Hypothalamus (tissue), 51 donors: ENCODE measurements at places on chromosomes 6 and 20.

- DNase-seq: no peak
Observed at GRCh38 chr6:4350567-4351519, 215.5 kb upstream of the ECI2 start.

DNA sequence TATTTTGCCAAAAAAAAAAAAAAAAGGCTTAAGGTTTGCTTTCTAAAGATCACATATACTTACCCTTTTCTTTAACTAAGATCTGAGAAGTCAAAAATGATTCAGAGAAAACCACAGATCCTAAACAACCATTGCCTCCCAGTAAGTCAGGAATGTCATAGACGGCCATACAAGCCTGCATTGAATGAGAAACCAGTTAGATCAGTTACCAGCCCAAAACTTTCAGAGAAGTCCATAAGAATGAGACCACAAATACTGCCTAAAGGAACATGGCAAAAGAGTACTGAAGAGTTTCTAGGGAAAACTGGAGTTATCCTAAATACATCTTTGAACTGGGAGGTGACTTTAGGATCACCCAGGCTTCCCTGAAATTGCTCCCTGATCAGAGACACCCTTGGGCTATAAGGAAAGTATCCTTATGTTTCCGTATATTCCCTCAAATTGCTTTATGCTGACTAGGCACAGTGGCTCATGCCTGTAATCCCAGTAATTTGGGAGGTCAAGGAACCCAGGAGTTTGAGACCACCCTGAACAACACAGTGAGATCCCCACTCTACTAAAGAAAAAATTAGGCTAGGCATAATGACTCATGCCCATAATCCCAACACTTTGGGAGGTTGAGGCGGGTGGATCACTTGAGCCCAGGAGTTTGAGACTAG lies 79.4 kb upstream of the SLC4A11 start:
- DNase-seq: no peak

DNA sequence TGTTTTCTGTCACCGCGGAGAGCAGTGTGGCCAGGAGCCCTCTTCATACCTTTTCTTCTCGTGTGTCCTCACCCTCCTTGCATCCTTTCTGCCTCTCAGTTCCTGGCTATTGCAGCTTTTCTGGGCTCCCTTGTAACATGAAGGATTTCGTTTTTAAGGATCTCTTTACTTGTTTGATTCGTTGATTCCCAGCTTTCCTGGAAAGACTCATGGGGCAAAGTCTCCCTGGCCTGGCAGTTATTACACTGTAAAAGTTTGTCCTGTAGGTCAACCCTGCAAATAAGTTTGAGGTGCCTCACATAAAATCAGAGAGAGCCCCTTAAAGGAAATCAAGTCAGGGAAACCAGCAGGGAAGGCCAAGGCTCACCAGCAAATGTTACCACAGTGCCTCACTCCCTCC lies 70.1 kb downstream of the ISM1 start:
- no peak for DNase-seq

GRCh38 chr6:167751579-167752115 lies 75.1 kb upstream of the AFDN start:
- DNase-seq: no peak

- DNase-seq: peak; percentile 36
Observed at GRCh38 chr20:4813076-4813862, 91.6 kb downstream of the PRND start.

GRCh38 chr6:68238097-68238601 lies 396.9 kb upstream of the ADGRB3 start:
- no peak for DNase-seq

GRCh38 chr6:112522587-112522986 lies 175.5 kb downstream of the RFPL4B start:
- no peak for DNase-seq
